ENCODE measurements at places on chromosomes 3 and 15. TPM values are rescaled to one million over a fixed set of nuclear protein-coding genes. Genes with fewer than 3 reads are reported as not detected.

GRCh38 chr3:54134713-54135112 lies 12.4 kb downstream of the CACNA2D3 start:
- no peak for DNase-seq

GRCh38 chr3:131794766-131795388 lies 239.9 kb downstream of the CPNE4 start:
- DNase-seq, result no peak

Gene LRTM1
- not detected for total RNA-seq

Gene CPNE9
- total RNA-seq, result not detected

GRCh38 chr15:25508369-25509002 lies 69.7 kb upstream of the UBE3A start:
- no peak for DNase-seq

DNA sequence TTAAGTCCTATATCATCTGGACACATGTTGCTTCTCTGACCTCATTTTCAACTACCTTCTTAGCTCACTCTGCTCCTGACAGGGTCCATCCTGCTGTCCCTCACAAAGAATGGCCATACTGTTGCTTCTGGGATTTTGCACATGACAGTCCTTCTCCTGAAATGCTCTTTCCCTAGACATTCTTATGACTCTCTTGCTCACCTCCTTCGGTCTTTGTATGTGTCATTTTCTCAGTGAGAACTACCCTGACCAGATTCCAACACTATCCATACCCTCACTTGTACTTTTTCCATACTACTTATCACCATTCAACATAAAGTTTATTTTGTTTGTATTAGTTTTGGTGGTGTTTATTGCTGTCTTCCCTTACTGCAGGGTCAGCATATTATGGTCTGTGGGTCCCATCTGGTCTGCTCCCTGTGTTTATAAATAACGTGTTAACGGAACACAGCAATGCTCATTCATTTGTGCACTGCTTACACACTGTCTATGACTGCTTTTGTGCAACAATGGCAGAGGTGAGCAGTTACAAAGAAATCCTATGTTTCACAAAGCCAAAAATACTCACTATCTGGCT lies 159.5 kb downstream of the SPATA16 start:
- no peak for DNase-seq

GRCh38 chr3:121574449-121574848 lies 6.7 kb downstream of the ARGFX start:
- no peak for DNase-seq

DNA sequence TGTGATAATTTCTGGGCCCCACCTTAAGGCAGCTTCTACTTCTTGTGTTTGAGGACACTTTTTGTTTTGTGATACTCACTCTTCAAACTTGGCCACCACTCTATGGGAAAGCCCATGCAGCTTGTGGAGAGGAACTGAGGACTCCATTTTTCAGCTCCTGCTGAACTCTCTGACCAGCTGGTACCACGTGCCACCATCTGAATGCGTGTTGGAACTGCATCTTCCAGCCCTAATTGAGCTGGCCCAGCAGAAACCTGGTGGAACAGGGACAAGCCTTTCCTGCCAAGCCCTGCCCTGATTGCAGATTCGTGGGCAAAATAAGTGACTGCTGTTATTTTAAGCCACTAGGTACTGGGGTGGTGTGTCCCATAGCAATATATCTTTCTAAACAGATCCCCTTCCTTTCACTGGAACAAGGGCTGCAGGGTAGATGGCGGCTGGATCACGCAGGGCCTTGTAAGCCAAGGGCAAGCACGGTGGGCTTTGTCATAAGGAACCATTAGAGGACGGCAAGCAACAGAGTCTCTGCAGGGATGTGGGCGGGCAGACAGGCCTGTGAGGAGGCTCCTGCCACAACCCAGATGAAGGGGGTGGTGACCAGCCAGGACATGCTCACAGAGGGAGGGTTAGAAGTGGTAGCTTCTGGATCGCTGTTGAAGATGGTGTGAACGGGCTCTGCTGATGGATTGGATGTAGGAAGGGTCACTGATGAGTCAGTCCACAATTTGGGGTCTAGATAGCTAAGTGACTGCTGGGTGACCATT lies 9.5 kb downstream of the H1-8 start:
- DNase-seq, result no peak

All from aorta (tissue), 5 donors.